Esophagus muscularis mucosa (tissue), 4 donors: ENCODE measurements at places on chromosomes 3 and 15.

DNA sequence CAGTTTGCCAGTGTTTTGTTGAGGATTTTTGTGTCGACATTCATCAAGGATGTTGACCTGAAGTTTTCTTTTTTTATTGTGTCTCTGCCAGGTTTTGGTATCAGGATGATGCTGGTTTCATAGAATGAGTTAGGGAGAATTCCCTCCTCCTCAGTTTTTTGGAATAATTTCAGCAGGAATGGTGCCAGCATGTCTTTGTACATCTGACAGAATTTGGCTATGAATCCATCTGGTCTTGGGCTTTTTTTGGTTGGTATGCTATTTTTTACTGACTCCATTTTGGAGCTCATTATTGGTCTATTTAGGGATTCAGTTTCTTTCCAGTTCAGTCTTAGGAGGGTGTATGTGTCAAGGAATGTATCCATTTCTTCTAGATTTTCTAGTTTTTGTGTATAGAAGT, 320.0 kb upstream of the PPP2R3A start:
- DNase-seq = no peak

DNA sequence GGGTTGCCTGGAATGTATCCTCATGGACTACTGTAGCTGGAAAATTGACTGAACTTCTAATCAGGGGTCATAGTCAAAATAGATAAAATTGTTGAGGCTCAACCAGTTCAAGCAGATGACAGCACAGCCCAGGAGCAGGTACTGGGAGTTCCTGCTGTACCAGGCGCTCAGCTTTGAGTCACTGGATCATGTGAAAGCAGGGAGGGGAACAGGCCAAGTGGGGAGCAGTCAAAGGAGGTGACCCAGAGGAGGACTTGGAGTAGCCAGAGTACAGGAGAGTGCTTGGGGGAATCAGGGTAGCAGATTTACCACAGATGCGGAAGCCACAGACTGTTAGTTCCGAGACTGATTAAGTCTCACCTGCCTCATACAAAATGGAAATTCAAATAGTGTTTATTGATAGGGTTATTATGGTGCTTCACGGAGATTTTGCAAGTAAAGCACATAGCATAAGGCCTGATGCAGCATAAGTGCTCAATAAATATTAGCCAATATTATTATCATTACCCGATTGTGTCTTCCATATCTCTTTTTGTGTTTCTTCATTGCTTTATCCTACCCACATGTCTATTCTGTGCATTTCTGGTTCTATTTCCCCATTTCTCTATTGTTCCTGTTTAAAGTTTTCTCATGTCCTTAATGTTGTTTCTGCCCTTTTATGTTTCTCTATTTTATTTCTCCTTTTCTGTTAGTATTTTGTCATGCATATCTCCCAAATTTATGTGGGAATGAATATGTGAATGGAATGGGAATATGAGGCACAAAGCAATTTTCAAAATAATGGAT, 369.2 kb upstream of the MCTP2 start:
- no peak for DNase-seq

GRCh38 chr3:124759666-124760401, 29.6 kb downstream of the UMPS start:
- DNase-seq = no peak

DNA sequence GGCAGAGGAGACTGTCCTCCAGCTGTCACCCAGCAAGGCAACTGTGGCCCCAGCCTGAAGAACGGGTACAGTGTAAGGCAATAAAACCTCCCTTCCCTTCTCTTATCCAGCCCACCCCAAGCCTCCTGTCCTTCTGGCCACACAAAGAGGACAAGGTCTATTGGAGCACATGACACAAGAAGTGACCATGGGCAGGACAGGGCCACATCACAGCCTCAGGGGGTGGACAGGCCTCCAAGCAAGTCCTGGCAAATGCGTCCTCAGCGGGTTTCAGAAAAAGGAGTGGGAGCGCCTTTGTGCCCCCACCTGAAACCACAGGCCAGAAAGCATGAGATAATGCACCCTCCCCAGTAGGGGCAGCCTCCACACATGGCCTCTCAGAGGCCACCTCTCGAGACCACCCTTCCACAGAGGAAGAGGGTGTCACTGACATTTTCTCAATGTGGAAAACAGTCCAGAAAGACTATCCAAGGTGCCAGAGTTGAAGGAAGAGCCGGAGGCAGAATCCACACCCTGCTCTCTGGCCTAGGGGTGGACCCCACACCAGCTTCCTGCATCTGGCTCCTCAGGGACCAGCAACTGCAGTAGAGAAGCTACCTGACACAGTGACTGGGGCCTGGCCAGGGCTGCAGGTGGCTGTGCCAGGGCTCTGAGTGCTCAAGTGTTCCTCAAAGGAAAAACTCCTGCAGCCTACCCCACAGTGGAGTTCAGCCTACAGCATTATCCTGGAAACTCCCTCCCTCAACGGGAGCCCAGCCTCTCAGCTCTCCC, 43.9 kb downstream of the CCDC12 start:
- no peak for DNase-seq

- no peak for DNase-seq
These were observed 103.0 kb downstream of the PGPEP1L start for GRCh38 chr15:98904544-98904943.

DNA sequence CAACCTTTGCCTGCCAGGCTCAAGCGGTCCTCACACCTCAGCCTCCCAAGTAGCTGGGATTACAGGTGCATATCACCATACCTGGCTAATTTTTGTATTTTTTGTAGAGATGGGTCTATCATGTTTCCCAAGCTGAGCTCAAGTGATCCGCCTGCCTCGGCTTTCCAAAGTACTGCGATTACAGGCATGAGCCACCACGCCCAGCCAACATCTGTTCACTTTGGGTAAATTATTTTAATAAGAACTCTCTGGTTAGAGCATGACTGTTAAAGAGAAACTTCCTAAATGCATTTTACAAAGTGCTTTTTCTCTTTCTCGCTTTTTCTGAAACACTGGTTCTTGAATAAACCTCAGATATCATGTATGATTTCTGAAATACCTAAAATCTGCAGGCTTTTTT, 172.5 kb downstream of the PTPRG start:
- no peak for DNase-seq

- DNase-seq = no peak
These were observed 269.8 kb downstream of the NTRK3 start for GRCh38 chr15:87986776-87987175.

DNA sequence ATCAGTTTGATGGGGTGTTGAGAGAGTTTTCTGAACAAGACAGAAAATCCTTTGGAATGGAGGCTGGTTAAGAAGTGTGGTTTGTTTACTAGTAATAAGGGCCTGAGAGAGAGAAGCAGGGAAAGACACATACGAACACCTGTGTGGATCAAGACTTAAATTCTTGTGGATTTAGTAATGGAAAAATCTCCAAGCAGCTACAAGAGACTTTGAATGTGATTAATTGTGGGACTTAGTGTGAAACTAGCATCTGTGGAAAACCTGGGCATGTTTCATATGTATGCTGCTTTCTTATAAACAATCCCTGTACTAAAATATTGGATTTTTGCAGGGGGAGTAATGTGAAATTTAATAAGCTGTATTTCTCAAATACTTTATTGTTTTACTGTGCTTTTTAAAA, 399.1 kb downstream of the SI start:
- no peak for DNase-seq

GRCh38 chr3:99678023-99678422, 39.6 kb downstream of the COL8A1 start:
- no peak for DNase-seq

DNA sequence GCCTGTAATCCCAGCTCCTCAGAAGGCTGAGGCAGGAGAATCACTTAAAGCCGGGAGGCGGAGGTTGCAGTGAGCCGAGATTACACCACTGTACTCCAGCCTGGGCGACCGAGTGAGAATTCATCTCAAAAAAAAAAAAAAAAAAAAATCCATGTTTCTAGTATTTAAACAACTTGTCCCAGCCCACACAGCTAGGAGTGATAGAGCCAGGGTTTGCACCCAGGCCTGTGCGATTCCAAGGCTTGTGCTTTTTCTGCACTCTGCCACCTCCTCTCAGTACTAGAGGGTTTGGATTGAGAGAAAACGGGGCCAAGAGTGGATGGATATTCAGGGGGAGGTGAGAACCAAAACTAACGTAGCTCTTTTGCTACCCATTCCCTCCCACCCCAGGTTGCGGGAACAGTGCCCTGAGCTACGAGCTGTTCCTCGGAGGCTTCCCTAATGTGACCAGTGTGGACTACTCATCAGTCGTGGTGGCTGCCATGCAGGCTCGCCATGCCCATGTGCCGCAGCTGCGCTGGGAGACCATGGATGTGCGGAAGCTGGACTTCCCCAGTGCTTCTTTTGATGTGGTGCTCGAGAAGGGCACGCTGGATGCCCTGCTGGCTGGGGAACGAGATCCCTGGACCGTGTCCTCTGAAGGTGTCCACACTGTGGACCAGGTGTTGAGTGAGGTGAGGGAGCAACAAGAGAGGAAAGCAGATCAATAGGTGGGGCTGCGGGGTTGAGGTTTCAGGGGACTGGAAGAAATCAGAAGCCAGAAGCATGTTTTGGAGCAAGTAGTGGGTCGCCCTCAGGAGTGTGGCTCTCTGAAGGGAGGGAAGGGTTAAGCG, 4.1 kb downstream of the CAMK2N2 start:
- no peak for DNase-seq

DNA sequence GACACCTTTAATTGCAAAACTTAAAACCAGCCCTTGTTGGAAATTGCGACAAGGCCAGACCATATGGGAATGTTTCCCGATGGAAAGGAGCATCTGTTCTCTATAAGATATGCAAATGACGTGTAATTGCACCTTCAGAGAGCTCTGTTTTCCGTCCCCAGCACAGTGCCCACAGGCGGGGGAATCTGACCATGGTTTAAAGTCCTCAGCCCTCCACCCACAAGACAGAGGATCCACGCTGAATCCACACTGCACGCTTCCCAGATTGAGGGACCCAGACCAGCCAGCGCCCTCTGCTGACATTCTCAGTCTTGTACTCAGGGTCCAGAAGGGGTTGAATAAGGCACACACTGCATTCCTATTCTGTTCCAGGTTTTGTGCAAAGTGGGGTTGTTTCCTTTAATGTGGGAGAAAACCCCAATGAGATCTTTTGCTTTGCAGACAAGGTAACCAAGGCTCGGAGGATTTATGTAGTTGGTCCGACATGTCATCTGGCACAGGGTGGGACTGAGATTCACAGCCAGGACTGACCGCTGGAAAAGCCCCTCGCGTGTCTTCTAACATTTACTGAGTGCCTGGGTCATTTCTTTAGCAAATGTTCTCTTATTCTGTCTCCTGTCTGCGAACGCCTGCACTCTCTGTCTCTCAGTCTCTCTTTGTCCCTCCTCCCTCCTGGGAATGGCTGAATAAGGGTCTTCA, 36.8 kb upstream of the KLHL25 start:
- DNase-seq = no peak

DNA sequence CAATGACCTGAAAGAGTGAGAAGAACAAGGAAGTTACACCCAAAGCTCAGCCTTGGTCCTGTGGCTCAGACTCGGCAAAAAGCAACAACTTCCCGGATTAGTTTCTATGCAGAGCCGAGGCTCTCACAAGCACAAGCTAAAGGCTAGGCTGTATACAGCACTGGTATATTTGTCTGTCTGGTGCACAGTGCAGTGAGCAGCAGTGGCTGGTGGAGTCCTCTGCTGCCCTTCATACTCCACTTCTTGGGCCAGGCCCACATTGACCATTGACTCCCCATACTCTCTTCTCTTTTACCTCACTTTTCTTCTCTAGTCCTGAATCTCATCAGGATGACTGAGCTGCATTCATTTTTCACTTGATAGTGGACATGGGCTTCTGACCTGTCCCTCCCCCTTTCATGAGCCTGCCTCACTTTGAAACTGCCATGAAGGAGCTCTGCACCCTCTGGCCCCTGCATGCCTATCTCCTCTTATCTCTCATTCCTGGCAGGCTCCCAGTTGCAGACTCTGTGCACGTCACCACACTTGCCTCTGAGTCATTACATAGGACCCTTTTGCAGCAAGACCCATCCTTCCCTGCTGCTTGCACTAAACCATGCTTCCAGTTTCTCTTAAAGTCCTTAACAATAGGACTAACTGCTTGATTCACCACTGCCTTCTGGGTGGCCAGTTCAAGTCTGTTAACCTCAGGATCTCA, 379.3 kb downstream of the NTRK3 start:
- peak; percentile 45 for DNase-seq

GRCh38 chr3:101026244-101026643, 33.0 kb upstream of the ABI3BP start:
- DNase-seq = no peak

DNA sequence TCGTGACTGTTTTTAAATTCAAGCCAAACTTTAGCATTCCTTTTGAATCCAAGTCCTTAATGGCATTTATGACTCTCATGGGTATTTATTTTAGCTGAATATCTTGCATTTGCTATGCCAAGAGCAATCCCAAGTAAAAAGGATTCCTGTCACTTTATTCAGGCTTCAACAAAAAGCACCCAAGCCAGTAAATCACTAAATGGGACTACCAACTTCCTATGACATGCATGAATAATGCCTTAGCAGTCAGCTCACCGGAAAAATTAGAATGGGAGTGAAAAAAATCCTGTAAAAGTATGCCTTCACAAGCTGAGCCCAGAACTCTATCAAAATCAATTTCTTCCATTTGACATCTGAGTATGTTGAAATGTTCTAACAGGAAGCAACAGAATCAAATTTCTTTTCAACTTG, 1297.9 kb downstream of the ROBO2 start:
- DNase-seq = no peak
